Spinal cord (tissue), 10 donors: ENCODE measurements at places on chromosomes 1 and 21.

DNA sequence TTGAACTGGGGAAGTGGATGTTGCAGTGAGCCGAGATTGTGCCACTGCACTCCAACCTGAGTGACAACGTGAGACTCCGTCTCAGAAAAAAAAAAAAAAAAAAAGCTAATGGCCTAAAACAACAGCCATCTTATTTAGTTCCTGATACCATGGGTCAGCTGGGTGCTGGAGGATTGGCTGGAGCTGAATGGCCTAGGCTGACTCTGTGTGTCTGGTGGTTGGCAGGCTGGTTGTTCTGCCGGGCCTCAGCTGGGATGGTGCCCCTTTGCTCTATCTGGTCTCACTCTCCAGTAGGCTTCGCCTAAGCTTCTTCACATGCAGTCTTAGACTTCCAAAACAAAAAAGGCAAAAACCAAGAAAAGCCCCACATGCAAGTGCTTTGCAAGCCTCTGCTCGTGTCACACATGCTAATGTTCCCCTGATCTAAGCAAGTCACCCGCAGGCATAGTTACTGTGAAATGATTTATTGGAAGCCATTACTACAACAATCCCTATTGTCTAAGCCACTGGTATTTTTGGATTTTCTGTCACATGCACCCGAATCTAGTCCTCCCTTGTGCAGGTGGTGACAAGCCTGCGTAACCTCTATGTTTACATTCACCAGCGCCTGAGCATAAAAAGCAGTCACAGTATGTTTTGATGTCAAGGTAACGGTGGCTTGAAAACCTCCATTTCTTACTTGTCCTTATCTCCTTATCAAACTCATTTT, 39.6 kb upstream of the KANK4 start:
- no peak for DNase-seq

- DNase-seq = no peak
These were observed 113.7 kb upstream of the KCTD3 start for GRCh38 chr1:215453440-215453839.

- no peak for DNase-seq
These were observed 109.8 kb downstream of the USP25 start for GRCh38 chr21:15839601-15840000.

DNA sequence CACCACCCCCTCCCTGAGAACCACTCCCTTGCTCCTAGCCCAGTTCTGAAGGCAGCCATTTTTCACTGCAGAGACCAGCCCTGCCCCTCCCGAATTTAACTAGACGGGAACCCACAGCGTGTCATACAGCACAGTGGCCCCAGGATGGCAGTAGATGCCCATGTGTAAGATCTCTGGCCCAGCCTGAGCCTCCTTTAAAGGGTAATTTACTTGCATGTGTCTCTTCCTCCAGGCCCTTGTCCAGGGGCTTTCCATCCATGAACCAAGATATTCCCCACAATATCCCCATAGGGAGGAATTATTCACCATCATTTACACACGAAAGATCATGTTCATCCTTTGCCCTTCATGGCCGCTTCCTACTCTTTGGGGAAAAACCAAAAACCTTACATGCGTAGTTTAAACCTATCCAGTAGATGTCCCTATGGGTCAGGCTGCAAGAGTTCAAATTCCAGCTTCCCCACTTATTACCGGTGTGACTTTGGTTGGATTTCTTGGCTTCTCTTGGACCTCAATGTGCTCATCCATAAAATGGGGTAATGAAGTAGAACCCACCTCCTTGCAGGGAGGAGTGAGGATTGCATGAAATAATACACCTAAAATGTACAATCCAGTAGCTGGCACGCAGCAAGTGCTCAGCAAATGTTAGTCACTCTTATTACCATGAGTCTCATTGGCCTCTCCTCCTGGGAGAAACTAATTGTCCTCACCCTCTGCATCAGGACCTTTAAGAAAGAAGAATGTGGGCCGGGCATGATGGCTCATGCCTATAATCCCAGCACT, 4.0 kb upstream of the LACTBL1 start:
- DNase-seq = peak; percentile 35

GRCh38 chr21:27114111-27114510, 147.2 kb upstream of the ADAMTS5 start:
- no peak for DNase-seq

GRCh38 chr1:156319664-156320063, 18.4 kb downstream of the CCT3 start:
- no peak for DNase-seq

DNA sequence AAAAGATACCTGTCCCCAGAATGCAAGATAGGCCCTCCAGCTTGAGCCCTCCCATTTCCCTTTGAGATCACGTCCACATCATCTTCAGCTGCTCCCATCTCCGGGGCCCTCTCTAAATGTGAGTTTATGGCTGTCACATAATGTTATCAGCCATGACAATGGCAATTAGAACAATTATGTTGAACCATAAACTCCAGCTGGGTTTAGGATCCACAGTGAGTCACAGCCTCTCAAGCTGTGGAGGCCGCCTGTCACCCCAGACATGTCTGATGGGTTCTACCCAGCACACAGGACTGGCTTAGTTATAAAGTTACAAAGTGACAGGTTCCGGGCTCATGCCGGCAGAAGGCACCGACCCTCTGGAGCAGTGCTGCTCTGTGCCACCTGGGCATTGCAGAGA, 597.3 kb downstream of the PTPRU start:
- peak; percentile 79 for DNase-seq

DNA sequence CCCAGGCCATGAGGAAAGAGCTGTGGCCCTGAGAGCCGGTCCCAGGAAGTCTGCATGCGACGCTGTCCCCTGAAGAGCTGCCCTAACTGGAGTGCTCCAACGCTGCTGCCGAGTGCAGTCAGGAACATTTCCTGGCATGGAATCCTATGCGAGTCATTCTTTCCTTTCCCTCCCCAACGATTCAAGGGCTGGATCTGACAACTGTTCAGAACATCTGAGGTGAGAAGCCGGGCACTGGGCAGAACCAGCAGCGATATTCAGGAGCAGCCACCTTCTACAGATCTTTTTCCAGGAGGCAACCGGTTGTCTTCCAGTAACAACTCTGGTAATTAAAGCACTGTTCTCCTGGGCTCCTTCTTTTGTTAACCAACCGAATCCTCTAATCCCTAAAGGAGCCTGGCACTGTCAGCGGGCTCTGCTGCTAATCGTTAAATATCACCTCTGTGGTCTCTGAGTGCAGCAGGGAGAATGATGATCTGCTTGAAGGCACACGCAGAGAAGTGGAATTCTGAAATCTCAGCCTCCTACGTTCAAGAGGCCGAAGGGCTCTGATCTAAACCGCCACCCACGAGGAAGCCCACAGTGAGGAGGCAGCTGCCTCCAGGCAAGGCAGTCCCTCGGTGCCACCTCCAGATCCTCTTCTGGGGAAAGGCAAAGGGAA, 55.8 kb downstream of the SLC45A1 start:
- peak; percentile 86 for DNase-seq

DNA sequence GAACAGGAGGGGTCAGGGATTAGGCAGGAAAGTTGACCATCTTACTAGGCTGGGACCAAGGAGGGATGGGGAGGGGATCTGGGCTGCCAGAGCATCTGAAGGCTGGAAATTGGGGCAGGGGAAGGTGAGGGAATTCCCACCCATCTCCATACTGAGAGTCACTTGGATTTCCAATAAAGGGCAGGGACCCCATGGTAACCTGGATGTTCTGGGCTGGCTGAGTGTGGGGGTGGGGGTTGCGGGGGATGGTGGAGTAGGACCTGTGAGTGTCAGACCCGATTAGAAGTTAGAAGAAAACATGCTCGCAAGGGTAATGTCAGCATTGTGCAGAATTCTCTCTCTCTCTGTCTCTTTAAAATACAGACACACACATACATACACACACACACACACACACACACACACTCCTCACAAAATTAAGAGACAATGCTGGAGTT, 40.0 kb upstream of the EPS15 start:
- no peak for DNase-seq

GRCh38 chr1:82391712-82392111, 591.0 kb downstream of the ADGRL2 start:
- no peak for DNase-seq

- DNase-seq = no peak
These were observed 2.0 kb upstream of the NHLH2 start for GRCh38 chr1:115842948-115843347.

GRCh38 chr1:4699376-4700301, 45.2 kb downstream of the AJAP1 start:
- DNase-seq = peak; percentile 44

DNA sequence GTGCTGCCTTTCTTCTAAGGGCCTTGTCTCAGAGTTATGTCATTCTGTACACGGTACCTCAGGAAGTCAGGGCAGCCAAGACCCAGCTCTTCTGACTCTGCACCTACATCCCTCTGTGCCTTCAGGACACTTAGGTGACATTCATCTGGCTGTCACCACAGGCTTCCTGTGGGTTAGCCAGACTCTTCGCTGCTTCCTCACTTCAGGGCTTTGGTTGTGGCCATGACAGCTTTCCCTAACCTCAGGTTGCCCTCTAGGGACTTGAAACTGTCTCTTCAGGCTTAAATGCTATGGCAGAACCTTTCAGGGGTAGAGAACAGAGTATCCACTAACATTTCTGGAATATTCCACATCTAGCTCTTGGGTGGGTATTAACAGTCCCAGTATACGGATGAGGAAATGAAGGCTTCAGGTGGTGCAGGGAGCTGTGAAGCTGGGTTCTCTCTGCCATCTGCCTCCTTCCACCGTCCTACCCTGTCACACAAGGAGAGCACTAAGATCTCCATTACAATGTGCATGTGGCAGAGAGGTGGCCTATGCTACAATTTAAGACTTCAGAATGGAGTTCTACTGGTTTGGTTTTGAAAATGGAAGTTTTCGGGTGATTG, 9.9 kb downstream of the TSSK3 start:
- no peak for DNase-seq

GRCh38 chr1:112704391-112704933, 2.5 kb downstream of the RHOC start:
- DNase-seq = no peak

- no peak for DNase-seq
These were observed 57.0 kb downstream of the PTGER3 start for GRCh38 chr1:70990469-70991253.

- no peak for DNase-seq
These were observed 36.5 kb downstream of the PLA2G4A start for GRCh38 chr1:186865253-186865652.

DNA sequence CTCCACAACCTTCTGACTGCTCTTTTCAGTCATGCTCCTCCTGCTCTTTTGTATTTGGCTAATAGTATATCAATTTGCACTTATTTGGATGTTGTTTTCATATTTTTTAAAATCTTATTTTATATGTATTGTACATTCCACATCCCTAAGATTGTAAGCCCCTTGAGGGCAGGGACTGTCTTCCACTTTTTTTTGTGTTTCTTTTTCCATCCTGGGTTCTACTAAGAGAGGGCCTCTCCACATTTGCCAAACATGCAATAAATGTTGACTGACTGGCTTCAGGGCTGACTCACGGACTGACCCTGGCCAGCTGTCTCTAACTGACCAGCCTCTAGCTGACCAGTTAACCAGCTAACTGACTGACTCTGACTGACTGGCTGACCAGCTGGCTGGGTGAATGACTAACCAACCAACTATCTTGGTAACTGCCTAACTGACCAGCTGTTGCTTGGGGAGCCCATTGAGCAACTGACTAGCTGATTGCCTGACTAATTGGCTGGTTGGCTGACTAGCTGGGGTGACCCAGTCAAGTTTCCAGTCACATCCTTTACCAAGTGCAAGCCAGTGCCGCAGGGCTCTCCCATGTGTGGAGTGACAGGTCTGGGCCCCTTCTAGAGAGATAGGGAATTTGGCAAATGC, 16.1 kb downstream of the CSF1 start:
- DNase-seq = no peak

GRCh38 chr1:22117238-22117637, 25.7 kb downstream of the WNT4 start:
- DNase-seq = no peak

DNA sequence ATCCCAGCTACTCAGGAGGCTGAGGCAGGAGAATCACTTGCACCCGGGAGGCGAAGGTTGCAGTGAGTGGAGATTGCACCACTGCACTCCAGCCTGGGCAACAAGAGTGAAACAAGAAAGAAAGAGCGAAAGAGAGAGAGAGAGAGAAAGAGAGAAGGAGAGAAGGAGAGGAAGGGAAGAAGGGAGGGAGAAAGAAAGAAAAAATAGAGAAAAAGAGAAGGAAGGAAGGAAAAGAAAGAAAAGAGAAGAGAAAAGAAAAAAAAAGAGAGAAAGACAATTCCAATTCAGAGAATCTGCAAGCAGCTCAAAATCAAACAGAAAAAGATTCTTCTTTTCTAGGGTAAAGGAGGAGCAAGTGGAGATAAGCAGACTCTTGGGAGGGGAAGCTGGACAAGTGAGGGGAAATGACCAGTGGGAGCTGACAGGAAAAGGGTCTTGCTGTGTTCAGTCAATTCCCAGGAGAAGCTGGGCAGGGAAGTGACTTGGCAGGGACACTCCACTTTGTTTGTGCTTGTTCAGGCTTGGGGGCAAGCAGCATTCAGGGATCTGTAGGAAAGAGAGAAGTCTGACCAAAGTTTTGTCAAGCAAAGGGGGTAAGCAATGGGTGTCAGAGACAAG, 3.6 kb upstream of the CAPN2 start:
- DNase-seq = no peak

GRCh38 chr1:157937744-157938143, 55.7 kb upstream of the KIRREL1 start:
- DNase-seq = no peak
